Stimulated activated CD4-positive, alpha-beta T cell treated with anti-CD3 and anti-CD28 coated beads, TNF-alpha, amount 100 ng/mL, for 1 hour (primary cell): ENCODE measurements at places on chromosomes 12 and 14.

DNA sequence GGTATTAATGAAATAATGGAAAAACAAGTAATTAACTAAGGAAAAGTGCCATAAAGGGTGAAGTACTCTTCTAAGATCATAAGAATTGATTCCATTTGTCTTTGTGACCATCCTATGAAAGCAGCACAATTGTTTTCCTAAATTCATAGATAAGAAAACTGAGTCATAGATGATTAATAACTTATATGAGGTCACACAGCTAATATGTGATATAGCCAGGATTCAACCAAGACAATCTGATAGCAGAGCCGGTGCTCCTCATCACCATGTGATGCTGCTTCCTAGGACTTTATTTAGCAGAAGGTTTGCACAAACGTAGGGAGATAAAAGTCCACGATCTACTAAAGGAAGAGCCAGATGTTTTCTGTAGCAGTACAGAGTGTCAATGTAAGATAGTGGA is 181.5 kb upstream of the SYT1 start:
- no peak for DNase-seq

DNA sequence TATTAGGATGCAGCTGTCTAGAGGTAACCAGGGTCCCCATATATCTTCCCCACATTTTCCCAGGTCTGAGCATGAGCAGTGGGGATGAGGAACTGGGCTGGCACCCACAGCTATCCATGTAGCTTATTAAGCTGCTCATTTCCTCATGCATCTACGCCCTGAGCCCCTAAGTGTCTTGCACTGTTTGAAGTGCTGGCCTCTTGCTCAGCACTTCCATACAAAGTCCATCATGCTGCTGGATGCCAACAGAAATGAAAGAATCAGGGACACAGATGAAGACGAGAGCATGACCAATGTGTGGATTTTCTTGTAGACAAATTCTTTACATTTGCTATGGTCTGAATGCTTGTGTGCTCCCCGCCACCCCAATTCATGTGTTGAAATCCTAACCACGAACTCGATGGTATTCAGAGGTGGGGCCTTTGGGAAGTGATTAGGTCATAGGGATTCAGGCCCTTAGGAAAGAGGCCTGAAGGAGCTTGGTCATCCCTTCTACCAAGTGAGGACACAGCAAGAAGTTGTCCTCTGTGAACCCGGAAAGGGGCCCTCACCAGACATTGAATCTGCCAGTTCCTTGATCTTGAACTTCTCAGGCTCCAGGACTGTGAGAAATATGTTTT is 54.5 kb downstream of the C12orf75 start:
- no peak for DNase-seq

GRCh38 chr12:104971306-104971705 is 13.2 kb upstream of the SLC41A2 start:
- no peak for DNase-seq

DNA sequence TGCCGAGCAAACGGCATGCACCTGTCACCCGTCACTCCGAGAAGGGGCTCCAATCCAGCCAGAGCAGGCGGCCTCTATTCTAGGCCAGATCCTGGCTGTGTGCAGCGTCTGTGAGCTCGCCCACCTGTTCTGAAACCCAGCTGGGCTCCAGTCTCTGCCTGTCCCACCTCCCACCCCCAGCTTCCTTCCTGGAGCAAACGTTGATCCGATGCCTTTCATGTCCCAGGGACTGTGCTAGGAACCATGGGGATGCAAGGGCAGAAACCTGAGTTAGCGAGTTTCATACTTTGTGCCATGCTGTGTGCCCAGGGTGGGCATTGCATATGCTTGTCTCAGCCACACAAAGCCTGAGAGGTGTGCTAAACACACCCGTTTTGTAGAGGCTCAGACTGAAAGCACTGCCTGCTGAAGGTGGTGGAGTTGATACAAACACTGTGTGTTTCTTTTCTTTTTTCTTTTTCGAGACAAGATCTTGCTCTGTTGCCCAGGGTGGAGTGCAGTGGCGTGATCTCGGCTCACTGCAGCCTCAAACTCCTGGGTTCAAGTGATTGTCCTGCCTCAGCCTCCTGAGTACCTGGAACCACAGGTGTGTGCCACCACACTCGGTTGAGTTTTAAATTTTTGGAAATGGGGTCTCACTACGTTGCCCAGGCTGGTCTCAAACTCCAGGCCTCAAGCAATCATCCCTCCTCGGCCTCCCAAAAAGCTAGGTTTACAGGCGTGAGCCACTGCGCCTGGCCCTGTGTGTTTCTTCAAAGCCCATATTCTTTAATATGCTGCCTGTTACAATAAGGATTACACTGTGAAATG is 84.1 kb upstream of the MED13L start:
- DNase-seq, result no peak

GRCh38 chr14:67623114-67623513 is 3.4 kb downstream of the ARG2 start:
- DNase-seq, result no peak

DNA sequence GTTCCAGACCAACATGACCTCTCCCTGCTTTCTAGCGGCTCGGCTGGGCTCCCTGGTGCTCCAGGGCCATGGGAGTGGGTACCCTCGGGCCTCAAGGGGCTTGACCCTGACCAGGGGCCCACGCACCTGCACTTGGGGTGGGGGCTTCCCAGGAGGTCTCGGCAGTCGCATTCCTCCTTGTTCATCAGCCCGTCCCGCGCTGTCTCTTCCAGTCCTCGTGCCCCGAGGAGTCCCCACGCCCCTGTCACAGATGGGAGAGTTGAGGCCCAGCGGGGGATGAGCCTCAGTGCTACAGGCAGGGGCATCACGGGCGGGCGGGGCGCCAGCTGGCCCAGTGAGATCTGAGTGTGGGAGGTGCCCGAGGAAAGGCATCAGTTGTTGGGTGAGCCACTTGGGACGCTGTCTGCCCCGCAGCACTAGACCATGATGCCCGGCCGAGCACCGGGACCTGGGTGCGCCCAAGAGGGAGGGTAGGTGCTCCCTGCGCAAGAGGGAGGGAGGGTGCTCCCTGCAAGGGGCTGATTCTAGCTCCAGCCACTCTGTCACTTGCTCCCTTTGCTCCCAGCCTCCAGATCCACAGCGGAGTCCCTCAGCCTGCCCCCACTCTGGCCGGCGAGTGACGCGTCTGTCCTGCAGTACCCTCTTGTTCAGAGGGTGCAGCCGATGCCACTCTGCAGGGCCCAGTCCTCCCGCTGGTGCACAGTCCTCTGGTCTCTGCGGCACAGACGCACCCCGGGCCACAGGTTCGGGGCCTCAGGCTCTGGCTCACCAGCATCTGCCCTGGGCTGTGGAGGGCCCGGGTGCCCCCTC is 23.8 kb downstream of the MMP17 start:
- DNase-seq, result no peak

DNA sequence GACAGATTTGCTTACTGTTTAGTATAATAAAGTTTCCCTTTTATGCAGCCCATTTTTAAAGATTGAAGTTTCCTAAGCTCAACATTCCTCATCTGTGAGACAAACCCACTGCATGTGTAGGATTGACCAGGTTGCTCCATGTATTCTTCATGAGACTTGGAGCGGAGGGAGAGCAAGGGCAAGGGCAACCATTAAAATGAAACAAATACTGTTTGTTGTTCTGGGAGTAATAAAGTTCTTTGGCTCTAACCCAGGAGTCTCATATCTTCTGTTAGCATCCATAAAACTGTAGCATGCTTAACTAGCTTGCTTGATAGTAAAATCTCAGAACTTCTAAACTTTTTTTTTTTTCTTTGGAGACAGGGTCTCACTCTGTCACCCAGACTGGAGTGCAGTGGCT is 74.2 kb downstream of the NTS start:
- no peak for DNase-seq

DNA sequence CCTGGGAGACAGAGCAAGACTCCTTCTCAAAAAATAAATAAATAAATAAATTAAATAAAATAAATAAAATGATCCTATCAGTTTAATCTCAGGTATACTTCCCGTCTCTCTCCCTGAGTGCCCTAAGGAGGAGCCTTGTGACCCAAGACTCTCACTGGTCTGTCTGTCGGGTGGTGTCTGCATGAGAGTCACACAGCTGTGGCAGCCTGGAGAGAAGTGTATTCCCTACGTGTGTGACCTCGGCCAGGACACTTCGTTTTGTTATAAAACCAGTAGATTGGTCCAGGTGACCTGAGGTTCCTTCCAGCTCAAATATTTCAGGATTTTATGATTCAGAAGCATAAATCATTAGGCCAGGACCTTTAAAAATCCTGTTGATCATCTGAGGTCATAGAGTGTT is 4.8 kb downstream of the SYNE3 start:
- no peak for DNase-seq

DNA sequence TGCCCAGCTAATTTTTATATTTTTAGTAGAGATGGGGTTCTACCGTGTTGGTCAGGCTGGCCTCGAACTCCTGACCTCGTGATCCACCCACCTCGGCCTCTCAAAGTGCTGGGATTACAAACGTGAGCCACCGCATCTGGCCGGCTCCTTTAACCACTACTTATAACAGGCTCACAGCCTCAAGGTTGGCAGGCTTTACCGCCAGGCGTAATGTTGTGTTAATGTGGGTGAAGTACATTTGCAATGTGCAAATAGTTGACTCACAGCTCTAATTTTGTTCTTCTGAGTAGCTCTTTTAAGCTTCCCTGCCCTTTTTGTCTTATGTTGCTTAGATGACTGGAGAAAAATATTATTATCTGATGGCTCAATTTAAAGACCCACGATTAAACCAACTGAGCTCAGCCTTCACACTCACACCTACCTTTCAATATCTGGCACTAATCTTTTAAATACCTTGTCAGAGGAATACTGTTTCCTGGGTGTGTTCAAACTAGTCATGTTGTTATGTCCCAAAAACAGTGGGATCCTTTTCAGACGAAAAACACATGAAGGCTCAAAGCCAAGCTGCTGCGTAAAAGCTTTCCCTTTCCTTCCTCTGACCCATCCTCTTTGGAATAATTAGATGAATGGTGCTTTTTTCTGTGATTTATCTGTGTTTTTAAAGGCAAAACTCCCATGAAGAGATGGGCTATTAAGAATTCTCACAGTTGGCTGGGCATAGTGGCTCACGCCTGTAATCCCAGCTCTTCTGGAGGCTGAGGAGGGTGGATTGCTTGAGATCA is 57.2 kb upstream of the USP44 start:
- DNase-seq, result no peak

DNA sequence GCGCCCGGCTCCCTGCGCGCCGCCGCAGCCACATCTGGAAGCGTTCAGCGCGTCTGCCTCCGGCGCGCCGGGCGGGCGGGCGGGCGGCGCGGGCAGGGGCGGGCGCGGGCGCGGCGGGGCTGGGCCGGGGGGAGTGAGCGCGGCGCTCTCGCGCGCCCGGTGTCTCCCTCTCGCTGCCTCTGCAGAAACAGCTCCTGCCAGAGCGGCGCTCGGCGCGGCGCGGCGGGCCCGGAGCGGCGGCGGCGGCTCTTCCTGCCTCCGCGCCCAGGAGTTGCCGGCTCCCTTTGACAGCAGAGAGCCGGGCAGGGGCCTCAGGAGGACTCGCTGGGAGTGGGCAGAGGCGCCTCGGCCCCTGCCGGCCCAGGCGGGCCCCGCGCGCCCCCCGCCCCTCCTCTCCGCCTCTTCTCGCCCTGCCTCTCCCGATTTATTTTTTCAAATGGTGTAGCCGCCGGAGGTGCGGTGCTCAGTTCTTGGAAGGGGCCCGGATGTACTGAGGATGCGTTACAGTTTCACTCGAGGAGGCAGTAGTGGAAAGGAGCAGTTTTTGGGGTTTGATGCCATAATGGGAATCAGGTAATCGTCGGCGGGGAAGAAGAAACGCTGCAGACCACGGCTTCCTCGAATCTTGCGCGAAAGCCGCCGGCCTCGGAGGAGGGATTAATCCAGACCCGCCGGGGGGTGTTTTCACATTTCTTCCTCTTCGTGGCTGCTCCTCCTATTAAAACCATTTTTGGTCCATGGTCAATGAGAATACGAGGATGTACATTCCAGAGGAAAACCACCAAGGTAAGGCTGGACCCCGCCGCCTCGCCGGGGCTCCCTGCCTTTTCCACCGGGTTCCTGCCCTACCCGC is at the start of gene CACNA1C:
CACNA1C (plus strand) TSS at position 162 of the 853 bp plus-strand sequence; CDS start at position 738, 576 bp downstream.
- DNase-seq, result peak; percentile 21

DNA sequence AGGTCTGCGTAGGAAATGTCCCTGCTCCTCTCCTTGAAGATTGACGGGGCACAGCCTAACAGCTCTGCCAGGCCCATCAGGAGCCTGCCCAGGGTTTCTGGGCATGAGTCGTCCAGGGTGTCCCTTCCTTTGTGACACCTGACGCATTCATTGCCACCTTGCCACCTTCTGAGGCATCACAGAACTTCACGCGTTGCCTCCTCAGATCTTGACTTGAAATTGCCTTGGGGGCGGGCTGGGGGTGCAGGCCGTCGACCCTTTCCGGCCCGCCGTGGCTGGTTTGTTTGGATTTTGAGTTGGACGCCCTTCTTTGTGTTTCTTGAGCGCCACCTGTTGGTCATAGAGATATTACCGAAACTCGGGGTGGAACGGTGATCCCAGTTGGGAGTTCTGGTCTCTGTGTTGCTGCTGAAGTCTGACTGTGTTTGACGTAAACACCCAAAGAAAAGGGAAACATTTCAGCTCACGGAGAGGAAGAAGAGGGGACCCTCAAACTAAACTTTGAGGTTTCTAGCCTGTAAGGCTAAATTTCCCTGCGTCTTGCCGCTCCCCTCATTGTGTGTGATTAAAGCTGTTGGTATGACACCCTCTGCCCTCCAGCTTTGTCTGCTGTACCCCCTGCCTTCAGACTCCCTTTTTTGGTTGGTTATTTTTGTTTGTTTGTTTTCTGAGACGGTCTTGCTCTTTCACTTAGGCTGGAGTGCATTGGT is 44.6 kb downstream of the MLXIP start:
- peak; percentile 41 for DNase-seq

GRCh38 chr12:105998561-105998960 is 140.2 kb downstream of the NUAK1 start:
- no peak for DNase-seq

DNA sequence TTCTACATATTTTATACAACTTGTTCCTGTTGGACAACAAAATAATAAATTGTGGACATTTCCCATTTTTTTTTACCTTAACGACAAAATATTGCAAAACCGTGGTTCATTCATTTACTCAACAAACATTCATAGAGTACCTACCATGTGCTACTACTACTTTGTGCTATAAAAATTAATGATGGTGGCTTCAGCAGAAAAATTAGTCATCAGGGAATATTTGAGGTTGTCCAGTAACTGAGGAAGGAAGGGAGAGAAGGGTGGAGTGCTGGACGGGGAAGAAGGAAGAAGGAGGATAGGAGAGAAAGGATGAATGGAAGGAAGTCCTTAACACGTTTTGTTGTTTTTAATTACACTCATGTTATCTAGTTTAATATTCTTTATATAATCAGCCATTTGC is 53.7 kb downstream of the PPFIBP1 start:
- no peak for DNase-seq

DNA sequence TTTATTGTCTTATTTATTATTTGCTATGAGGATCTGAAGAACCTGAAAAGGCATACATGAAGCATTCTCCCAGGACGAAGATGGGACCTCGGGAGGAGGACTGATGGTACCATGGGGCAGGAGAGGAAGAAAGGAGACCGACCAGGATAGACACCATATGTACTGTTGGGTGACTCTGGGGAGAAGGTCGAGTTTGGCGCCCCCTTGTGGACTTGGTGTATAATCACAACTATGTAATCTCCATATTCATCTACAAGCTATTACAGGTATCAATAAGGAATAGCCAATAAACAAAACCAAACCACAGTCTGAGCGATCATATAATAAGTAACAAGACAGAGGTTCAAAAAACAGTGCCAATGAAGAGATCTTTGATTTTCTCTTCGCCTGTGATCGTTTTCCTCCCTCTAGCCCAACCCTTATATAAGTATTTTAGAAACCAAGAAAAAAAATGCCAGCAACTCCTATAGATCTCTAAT is 139.1 kb downstream of the SPTSSA start:
- peak; percentile 36 for DNase-seq
